Lower leg skin (tissue), 4 donors: ENCODE measurements at places on chromosomes 5 and 9. TPM values are rescaled to one million over a fixed set of nuclear protein-coding genes. Genes with fewer than 3 reads are reported as not detected.

- DNase-seq: no peak
Measured at GRCh38 chr5:43332401-43332800, 19.2 kb upstream of the HMGCS1 start.

- peak; percentile 53 for DNase-seq
Measured at GRCh38 chr5:179235416-179236400, 109.6 kb downstream of the ADAMTS2 start.

DNA sequence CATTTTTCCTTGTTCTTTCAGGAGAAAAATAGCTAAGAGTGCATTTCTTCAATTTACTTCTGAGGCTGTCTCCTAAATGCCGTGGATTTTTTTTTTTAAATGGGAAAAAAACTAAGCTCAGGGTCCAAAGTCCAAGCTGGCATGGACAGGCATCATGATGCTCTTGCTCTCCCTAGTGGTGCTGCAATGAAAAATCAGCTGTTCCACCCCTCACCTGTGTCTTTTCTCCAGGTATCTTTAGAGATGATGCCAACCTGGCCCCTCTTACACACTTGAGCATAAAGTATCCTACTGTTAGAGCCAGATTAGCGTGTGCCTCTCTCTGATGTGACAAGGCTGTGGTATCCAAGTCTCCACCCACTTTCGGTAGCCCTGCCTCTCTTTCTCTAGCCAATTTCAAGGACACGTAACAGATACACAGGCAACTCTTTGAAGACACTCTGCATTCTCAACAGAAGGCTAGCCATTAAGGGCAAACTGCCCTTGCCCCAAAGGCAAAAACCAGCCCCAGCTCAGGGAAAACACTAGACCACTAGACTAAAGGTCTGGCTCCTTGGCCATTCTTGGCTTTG, 208.8 kb downstream of the SAXO1 start:
- DNase-seq: no peak

GRCh38 chr5:37308793-37309192, 59.6 kb upstream of the CPLANE1 start:
- no peak for DNase-seq

DNA sequence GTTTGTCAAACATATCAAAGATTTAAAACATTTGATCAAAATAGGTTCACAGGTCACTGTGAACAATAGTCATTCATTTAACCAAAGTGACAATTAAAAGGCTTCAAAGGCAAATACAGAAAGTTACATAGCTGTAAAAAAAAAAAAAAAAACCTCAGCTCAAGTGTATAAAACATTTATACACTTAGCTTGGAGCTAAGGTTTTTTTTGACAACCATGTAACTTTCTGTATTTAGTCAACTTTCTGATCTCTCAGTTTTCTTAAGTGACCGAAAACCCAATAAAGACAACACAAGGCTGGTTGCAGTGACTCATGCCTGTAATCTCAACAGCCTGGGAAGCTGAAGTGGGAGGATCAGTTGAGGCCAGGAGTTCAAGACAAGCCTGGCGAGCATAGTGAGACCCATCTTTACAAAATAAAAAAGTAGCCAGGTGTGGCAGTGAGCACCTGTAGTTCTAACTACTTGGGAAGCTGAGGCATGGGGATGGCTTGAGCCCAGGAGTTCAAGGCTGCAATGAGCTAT, 16.4 kb upstream of the UBTD2 start:
- DNase-seq: no peak

- no peak for DNase-seq
Measured at GRCh38 chr9:110426052-110426709, 88.5 kb upstream of the TXNDC8 start.

DNA sequence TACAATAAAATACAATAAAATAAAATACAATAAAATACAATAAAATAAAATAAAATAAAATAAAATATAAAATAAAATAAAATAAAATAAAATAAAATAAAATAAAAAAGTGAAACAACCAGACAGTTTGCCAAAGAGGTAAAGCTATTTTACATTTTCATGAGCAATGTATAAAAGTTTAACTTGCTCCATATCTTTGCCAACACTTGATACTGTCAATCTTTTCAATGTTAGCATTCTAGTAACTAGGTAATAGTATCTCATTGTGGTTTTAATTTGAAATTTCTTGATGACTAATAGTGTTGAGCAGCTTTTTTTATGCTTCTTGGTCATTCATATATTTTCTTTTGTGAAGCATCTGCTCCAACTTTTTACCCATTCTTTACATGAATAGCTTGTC, 17.3 kb downstream of the TTC33 start:
- no peak for DNase-seq

- no peak for DNase-seq
Measured at GRCh38 chr5:34510002-34510401, 146.1 kb upstream of the RAI14 start.

DNA sequence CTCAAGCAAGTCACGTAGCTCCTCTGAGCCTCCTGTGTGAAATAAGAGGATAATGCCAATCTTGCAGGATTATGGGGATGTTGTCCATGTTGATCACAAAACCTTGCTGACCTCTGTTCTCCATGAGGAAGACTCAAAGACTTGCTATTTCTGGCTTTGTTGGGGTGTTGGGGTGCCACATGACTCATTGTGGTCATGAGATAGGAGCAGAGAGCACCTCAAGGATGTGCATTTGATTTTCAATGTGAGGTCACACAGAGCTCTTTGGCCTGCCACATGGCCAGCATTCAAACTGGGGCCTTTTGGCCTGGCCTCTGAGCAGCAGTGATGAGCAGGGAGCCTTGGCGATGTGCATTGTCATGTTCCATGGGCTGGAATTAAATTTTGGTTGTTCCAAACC, 380.3 kb downstream of the GADD45G start:
- no peak for DNase-seq

DNA sequence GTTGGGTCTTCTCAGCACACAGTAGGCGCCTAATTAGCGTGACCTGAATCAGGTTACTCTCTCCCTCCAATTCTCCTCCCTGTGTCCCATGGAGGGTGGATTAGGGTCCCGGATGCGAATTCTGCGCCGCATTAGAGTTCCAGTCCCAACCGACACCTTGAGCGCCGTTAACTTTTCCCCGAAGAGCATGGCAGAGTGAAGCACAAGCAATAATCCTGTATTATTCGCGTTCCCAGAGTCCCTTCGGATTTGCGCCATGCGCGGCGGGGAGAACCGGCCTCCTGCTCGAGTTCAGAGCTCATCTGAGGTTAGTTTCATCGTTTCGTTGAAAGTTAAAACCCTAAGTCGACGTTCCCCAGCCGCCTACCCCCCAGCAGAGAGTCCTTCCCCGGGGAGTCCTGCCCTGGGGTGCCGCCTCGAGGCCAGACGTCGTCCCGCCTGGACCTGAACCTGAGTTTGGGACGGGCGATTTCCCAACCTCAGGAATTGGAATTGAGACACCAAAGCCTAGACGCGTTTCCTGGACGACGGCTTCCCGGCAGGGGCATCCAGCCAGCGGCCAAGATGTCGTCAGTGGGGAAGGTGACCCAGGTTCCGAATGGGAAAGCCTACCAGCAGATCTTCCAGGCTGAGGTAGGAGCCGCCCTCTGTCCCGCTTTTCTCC, at the start of gene CCDC180:
Gene CCDC180, plus strand, starts transcription at position 160 of the 664 bp plus-strand sequence. Its CDS starts 405 bp downstream, at position 565.
- no peak for DNase-seq

DNA sequence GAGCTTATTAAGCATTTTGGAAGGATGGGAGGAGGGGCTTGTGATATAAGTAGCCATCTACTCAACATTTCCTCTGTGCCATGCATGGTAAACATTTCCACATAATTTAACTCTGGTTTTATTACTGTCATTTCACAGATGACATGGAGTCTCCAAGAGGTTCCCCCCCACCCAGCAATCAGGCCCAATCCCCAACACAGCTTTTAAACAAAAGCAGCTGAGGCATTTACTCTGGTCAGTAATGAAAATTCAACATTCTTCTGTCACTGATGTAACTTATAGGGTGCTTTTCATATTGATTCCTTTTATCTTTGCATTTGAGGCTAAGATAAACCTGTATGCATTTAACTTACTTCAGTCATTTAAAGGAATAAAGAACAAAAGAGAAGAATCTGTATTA, 128.1 kb downstream of the COL23A1 start:
- peak; percentile 7 for DNase-seq

GRCh38 chr5:60585618-60586017, 114.3 kb downstream of the DEPDC1B start:
- no peak for DNase-seq

The SPAAR gene
- total RNA-seq: 1.2 TPM

The FBXW2 gene
- 49.5 TPM for total RNA-seq

The PCDHA1 gene
- not detected for total RNA-seq

The C5orf58 gene
- not detected for total RNA-seq

The CDC25C gene
- 0.69 TPM for total RNA-seq

The PCDHB9 gene
- 1.5 TPM for total RNA-seq

The PCDHA9 gene
- 0.06 TPM for total RNA-seq
